GM04503 (cell line): ENCODE measurements at places on chromosomes 4 and X.

GRCh38 chrX:115571712-115572111 lies 10.7 kb downstream of the PLS3 start:
- DNase-seq, result no peak

DNA sequence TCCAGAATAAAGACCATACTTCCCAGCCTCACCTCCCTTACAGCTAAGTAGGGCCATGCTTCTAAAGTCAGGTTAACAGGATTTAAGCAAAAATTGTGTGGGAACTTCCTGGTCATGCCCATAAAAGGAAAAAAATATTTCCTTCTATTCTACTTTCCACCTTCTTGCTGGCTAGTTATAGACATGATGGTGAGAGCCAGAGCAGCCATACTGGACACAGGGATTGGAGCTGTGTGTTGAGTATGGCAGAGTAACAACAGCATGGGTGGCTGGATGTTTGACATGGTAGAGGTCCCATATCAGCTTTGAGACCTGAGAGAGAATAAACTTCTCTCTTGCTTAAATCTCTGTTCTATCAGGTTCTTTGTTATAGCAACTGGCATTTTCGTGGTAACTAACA lies 15.1 kb upstream of the CBR4 start:
- no peak for DNase-seq

GRCh38 chr4:128544272-128544671 lies 256.7 kb upstream of the PGRMC2 start:
- DNase-seq, result no peak

DNA sequence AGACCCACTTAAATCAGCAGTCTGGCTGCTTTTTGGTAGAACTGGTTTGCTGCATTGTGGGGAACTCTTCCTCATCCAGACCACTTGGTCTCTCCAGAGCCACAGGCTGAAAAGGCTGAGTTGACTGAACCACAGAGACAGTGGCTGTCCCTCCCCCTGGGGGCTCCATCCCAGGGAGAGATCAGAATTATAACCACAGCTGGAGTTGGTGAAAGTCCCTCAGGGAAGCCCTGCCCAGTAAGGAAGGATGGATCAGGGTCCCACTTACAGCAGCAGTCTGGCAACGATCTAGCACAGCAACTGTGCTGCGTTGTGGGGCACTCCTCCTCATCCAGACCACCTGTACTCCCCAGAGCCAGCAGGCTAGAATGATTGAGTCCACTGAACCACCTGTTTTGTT lies 212.7 kb downstream of the SOX3 start:
- DNase-seq, result no peak

- no peak for DNase-seq
These were observed 181.0 kb upstream of the KCNIP4 start for GRCh38 chr4:22129454-22130029.

DNA sequence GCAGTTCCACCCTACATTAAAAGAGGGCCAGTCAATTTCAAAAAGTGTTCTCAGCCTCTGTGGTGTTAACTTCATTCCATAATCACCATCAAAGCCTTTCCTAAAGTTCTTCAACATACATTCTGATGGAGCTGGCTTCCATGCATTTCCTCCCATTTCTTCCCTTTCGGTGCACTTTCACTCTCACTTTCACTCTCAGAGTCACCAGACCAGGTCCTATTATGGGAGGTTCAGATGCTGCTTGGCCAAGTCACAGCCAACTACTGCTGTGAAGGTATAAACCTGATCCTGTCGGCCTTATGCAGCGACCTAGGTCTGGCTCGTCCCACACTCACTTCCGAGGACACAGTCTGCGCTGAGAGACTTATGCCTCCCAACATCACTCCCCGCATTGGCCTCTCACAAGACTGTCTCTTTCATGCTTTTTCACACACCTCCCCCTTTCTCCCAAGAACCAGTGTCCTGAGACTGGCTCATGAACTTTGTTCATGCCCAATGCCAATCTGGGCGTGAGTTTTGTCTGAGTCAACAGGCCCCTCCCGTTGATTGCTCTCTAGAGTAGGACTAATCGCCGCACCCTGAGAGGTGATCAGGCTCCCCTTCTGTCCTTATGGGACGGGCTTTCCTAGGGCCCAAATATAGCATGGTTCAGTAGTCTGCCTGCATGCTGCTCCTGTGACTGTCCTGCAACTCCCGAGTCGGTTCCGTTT lies 60.8 kb upstream of the XAGE1B start:
- DNase-seq, result no peak

DNA sequence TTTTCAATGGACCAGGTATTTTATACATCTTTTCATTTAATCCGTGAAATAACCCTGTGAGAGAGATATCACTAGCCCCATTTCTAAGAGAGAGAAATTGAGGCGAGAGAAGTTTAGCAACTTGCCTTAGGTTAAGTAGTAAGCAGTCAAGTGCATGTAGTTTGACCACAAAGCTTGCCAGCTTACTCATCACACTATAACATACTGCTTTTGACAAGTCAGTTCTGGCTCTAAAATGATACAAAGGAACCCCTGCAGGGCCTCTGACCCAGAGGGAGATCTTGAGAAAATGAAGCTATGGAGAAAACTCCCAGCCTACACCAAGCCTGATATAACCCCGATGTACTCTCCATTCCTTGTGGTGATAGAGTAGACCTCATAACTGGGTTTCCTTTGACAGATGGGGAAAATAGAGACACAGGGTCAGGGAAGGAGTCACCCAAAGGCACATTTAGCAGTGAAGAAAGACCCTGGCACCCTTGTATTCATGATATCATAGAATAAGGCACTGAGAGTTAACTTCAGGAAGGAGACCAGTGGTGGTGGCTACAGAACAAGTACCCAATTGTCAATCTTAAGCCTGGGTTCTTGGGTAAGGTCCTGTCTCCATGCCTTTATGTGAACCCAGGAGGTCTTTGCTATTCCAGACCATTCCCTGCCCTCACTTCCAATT lies 60.2 kb upstream of the MSN start:
- no peak for DNase-seq

- DNase-seq, result peak; percentile 41
These were observed 15.2 kb downstream of the GATB start for GRCh38 chr4:151745481-151746231.

GRCh38 chrX:19912-20571 lies 261.1 kb upstream of the PLCXD1 start:
- no peak for DNase-seq

GRCh38 chr4:89438102-89438831 lies 130.7 kb upstream of the GPRIN3 start:
- DNase-seq, result no peak

- no peak for DNase-seq
These were observed 30.5 kb downstream of the AFF1 start for GRCh38 chr4:86965019-86965976.

DNA sequence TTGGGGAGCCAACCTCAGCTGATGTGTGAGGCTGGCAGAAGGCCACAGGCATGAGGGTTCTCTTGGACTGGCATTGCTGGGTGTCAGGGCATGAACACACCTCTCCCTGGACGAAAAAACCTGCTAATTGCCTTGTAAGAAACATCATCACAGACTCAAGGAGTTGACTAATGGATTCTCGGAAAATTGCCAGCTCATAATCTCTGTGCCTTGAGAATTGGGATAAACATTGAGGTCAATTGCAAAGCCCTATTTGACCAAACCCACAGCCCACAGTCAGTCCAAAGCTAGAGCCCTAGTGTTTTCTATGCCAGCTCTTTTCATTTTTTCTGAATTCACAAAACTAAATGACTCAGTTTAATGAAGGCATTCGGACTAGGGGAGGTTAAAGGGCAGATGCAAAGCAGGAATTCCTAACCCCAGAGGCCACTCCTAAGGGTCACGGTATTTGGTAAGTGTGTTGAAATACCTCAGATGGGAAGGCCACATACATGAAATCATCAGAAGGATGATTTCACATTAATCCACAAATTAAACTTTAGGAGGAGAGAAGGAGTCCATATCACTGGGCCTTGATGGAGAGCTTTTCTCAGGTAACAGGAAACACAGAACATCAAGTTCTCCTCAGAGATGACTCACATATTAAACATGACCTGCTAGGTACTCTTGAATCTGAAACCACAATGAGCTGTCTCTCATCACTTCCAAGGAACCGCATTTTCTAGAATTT lies 39.0 kb upstream of the RASL11B start:
- DNase-seq, result peak; percentile 45

DNA sequence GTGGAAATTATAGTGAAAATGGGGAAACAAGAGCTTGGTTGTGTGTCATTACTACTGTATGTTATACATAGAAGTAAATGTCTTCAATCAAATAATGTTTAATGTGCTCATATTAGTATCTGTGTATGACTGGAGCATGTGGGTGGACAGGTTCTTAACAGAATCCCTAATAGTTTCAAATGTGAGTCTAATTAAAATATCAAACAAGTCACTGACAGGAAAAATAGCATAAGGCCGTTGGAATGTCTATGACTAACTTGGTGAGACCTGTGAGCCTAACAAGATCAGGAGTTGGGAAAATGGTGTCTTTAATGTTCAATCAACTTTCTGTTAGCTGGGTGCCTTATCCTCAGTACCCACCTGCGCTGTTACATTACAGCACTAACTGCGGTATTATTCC lies 6.2 kb upstream of the CXCL3 start:
- DNase-seq, result no peak

- DNase-seq, result no peak
These were observed 5.5 kb downstream of the MID2 start for GRCh38 chrX:107831071-107831730.
